ENCODE measurements at places on chromosomes 16 and 17.
A peak's percentile ranks its signal among the peaks of the same experiment; 100 is the strongest.

DNA sequence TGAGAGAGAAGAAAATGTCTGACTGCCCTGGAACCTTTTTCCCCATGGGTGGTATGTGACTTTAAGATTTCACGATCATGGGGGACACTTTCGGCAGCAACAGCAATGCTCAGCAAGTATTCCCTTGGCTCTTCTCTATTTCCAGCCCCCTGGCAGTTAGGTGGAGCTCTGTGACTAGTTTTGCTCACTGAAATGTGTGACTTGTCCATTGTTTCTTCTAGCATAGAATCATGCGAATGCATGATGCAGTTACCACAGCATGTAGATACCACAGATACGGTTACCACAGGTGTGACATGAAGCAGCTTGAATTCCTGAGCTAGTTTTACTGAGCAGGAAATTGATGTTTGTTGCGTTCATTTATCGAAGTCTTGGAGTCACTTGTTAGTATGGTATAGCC is 1034.5 kb upstream of the EEF2KMT start:
- DNase-seq = no peak

DNA sequence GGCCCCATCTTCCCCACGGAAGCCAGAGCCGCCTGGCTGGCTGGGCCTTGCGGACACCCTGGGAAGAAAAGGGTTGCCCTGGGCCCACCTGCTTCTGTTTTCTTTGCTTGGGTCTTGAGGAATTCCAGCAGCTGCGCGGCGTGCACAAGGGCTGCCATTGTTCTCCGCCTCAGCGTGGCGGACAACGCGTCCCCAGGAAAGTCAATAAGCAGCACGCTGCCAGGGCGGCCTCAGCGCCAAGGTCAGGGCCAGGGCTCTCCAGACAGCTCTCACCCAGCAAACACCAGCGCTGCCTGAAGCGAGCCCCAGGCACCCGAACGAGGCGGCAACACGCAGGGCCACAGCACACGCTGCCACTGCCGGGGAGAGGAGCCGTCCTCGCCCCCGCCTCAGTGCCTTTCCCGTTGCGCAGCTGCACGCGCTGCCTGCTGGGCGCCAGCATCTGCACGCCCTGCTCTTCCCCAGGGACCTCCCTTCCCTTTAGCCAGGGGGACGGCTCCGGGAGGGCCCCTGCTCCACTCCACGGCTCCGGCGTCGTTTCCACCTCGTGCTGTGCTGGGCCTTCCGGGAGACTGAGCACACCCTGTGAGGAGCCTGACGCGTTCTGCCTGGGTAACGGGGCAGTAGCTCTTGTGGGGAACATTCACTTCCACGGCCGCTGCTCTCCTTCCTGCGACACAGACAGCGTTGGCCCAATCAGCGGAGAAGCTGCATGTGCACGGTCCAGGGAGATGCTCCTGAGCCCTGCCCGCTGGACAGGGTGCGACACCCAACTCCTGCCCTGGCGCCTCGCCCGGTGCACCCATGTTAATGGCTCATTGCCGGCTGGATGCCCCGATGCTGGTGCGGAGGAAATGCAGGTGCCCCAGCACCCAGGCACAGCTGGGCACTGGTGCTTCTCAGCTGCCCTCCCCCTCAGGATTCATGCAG is 57.8 kb downstream of the LMF1 start:
- no peak for DNase-seq

DNA sequence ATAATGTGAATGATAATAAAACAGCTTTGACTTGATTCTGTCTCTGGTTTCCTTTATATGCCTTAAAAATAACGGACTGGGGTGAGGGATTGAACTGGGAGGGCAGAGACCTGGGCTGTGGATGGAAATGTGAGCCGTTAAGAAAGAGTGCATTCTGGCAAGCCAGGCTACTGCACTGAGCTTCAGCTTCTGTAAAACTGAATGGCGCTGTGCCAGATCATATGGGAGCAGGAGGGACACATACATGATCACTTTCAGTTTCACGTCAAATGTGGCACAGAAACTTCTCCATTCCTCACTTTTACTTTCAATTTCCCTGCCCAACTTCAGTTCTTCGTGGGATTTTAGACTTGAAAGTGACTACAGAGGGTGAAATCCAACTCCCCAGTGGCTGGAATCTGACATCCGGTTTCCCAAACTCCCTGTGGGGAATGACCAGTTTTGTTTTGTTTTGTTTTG is 1.1 kb downstream of the MT2A start:
- DNase-seq = peak; percentile 92

DNA sequence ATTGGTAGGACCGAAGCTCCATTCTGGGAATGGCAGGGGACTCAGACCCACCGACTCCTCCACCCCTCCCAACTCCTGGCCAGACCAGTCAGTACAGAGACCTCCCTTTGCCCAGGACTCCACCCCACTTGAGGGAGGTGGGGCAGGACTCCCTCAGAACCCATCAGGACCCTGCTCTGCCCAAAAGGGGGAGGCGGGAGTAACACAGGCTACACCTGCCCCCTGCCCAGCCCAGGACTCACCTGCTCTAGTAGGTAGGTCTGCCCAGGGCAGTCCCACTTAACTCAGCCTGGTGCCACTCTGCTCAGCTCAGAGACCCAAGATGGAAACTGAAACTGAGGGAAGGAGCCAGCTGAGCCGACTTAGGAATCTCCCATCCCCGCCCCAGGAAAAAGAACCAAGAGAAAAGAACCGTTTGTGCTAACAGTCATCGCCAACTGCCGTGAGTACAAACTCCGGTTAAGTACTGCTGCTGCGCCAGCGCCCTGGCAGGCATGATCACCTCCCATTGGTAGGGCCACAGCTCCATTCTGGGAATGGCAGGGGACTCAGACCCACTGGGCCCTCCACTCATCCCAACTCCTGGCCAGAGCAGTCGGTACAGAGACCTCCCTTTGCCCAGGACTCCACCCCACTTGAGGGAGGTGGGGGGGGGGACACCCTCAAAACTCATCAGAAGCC is 503 bp downstream of the DHX58 start:
- DNase-seq = peak; percentile 71

- DNase-seq = no peak
Observed at GRCh38 chr16:63061319-63061718, 1025.1 kb upstream of the CDH8 start.

- no peak for DNase-seq
Observed at GRCh38 chr16:71345031-71345430, 13.5 kb upstream of the CALB2 start.

- peak; percentile 51 for DNase-seq
Observed at GRCh38 chr17:67995570-67996263, 552 bp downstream of the C17orf58 start.

DNA sequence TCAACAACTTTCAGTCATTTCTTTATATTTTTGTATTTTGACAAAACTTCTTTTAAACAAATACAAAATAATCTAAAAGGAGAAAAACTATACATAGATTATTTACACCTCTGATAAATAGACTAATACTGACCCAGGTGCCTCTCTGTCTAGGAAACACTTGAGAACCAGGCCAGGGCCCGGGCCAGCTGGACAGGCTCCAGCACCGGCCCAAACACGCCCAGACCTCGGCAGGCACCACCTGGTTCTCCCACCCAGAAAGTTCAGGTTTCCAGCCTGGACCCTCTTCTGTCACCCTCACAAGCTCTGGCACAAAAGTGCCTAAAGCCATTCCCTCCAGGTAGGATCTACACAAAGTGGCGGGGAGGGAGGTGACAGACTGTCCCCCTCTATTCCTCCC is 97.0 kb upstream of the DNAH17 start:
- DNase-seq = no peak

DNA sequence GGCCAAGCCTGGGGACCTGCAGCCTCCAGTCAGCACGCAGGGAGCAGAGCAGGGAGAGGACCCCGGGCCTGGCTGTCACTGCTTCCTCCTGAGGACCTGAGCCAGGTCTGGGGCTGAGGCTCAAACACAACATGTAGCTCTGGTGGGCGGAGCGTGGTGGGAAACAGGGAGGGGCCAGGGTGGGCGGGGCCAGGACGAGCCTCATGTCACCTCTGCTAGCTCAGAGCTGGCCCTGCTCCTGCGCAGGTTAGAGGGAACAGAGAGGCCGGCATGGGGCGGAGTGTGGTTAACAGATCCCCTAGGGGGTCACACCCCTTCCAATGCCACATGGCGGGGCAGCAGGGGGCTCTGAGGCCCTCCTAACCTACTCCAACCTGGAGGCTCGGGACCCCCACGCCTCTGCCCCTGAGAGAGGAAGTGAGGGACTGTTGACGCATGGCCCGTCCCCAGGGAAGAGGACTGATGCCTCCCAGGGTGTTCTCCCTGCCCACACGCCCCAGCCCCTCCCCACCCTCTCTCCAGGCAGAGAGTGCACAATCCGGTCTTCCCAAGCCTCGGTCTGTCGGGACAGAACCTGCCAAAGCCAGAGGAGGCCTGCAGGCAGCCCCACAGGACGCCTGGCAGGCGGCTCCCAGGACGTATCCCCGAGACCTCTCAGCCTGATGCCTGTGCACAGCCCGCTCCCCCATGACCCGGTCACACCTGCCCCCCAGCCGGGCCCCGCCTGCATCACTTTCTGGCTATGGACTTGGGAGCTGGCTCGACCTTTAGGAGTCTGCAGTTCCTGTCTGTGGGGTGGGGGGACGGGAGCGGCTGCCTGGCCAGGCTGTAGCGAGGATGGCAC is 15.2 kb downstream of the PIEZO1 start:
- peak; percentile 78 for DNase-seq

- DNase-seq = no peak
Observed at GRCh38 chr17:65058146-65058545, 1.6 kb upstream of the GNA13 start.

DNA sequence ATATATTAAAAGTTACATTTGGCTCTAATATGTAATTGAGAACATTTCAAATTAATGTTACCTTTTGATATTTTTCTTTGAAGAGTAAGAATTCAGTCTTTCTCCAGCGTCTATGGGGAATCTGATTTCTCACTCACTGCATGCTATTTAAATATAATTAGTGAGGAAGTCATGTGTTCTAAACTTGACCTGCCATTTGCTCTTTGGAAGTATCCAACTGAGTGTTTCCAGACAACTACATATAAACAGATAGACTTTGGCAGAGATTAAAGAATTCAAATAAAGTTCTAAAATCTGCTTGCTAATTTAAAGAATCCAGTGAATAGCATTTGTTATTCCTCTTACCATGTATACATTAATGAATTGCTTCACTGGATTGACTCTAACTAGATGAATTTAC is 23.5 kb downstream of the OMG start:
- no peak for DNase-seq

GRCh38 chr16:69870761-69871160 is 80.4 kb upstream of the CLEC18A start:
- DNase-seq = no peak

DNA sequence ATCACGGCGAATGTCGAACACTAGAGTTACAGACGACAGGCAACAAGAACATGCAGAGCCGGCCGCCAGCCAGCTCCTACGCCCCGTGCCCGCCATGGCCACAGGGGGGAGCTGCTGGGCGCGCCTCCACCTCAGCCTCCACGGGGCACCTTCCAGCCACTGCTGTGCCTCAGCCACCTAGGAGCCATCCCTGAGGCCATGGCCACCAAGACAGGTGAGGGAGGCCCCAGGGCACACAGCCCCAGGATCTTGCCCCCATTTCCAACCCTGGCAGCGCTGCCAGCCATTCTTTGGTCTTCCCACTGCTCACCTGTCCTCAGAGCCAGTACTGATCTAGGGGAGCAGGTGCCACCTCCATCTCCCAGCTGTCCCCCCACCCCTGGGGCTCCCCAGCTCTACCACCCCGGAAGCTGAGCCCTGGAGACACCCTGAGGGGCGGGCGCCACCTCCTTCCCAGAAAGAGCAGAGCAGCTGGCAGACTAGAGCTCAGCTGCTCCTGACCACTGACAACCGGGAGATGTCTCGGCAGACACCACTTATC is 11.8 kb downstream of the GNPTG start:
- no peak for DNase-seq

DNA sequence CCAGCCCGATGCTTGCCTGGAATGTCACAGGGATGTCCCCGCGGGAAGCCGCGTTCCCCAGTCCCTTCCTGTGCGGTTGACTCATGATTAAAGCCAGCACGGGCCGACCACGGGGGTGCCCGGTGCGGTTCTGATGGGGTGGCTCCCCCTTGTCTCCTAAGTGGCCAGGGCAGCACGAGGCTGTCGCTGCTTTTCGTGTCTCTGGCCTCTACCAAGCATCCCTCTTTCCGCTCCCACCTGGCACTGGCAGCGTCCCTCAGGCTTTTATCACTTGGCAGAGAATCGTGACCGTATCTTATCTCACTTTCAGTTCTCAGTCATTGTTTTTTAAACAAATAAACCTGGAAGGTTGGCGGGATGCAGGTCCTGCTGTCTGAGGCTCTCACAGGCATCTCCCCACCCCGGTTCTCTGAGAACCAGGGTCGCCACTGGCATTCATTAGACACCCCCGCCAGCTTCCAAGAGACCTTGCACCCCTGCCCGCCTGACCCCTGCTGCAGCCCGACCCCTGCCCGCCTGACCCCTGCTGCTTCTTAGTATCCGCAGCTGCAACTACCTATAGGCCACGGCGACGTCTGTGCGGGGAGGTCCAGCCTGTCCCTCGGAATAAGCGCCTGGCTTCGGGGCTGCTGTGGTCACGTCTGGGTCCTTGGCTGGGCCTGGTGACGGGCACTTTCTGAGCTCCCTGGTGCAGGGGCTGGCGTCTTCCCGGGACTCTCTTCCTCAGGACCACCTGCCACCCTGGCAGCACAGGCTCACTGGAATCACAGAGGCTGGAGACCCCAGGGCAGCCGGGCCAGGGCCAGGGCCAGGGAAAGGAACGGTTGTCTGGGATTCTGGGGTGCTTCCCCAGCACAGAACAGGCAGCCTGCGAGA is 7.5 kb downstream of the C1QTNF8 start:
- DNase-seq = no peak

DNA sequence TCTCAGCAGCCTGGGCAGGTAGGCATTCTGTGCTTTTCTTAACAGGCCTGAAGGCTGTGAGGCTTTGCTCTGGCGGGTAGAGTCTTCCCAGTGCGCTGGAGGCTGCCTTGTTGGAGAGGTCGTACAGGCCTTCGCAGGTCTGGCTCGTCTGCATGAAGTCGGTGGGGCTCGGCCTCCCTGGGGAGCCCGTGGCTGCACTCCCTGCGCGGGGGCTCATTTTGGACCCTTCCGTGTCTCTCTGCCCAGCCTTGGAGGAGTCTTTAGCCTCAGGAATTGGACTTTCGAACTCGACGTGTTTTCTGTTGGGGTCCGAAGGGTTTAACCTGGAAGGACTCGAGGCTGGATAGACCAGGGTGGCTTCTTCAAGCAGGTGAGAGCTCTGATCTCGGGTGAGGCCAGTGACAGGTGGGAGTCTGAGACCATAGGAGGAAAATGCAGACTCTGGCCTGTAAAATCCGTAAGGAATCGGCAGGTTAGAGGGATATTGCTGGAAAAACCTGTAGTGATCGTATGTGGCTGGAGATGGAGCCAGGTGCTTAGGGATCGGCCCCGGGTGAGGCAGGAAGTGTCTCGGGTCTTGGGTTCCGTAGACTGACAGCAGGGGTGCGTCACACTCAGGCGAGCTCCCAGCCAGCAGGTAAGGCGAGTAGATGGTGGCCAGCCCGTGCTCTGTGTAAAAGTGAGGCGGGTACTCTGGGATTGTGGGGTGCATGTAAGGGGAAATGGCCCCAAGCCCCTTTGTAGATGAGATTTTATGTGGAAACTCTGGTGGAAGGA is 8.6 kb downstream of the ZNF750 start:
- peak; percentile 12 for DNase-seq
